ENCODE measurements at places on chromosomes 16 and 17.

DNA sequence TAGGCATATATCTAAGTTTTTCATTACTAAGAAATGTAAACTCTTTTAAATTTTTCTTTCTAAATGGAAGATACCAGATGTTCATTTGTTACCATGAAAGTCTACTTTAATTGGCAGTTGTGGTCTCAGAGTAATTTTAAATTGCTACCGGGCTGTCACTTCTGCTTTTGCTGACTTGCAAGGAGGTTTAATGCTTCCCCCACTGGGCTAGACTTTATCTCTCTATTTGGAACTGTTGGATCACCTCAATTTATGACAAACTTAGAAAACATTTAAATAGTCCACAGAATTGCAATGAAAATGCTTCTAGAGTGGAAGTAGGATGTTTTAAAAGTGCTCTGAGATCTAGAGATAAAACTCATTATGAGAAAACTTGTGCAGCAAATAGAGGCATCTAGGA lies 479.8 kb upstream of the GOT2 start:
- DNase-seq = no peak

- DNase-seq = no peak
Observed at GRCh38 chr16:56983211-56983751, 6.1 kb upstream of the NLRC5 start.

- no peak for DNase-seq
Observed at GRCh38 chr17:63999680-64000531, 1.8 kb downstream of the PRR29 start.

DNA sequence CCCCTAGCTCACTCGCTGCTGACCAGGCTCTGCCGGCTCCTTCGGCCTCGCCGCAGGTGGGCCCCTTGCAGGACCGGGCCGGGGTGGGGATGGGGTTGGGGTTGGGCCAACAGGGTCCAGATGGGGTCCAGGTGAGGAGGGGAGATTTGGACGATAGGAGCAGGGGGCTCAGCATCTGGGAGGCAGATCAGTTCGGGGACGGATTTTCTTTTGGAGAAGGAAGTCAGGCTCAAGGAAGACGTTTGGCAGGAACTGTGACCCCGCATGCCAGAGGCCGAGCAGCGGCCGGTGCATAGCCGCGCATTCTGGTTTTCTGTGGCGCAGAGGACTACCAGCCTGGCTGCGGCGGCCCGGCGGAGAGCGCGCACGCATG lies 845 bp upstream of the ALDOA start:
- DNase-seq = no peak

DNA sequence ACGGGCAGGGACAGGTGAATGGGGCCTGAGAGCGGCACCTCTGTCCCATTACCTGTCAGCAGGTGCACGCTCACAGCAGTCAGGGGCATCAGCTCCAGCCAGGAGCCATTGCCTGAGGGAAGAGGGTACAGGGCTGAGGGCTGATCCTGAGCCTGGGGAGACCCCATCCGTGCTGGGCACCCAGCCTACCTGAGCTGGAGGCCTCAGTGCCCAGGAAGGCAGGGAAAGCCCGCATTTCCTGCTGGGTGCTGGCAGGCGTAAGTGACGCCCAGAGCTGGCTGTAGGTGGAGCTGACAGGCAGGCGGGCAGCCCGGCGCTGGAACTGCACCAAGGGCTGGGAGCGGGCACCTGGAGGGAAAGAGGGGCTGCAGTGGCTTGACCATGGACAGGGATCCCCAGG lies 7.4 kb downstream of the FAM171A2 start:
- DNase-seq = no peak

DNA sequence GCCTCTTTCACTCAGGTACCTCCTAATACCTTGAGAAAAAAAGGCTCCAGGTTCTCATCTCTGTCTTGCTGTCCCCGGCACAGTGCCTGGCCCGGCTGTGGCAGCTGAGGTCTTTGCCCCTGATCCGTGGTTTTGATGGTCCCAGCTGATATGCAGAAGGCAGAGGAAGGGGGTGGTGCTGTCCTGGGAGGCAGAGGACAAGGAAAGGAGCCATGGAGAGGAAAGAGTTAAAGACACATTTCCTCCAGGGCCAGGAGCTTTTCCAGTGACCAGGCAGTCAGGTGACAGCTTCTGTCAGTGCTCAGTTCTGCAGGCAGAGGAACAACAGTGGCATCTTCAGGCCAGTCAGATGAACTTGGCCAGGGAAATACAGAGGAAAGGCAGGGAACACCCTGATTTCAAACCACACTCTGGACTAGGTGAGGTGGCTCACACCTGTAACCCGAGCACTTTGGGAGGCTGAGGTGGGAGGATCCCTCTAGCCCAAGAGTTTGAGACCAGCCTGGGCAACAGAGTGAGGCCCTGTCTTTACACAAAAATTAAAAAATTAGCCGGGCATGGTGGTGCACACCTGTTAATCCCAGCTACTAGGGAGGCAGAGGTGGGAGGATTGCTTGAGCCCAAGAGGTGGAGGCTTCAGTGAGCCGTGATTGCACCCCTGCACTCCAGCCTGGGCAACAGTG lies 3.3 kb upstream of the COG1 start:
- no peak for DNase-seq

DNA sequence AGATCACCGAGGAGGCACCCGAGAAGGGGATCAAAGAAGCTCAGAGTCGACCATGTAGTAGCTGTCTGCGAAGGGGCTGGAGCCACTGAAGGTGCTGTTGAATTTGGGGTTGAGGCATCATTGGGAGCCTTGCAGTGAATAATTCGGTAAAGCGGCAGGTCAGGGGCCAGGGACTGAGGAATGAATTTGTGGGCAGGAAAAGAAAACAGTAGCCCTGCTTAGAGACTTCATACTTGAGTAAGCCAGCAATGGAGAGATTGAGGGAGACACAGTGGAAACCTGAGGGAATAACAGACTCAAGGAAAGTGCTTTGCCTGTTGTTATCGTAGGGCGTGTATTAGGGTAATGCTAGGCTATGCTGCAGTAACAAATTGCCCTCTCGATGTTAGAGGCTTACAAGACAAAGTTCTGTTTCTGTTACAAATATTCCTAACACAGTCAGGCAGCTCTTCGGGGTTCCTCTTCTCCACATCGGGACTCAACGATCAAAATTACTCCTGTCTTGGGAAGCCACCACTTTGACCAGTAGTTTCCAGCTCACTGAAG lies 13.4 kb upstream of the HERPUD1 start:
- DNase-seq = no peak

DNA sequence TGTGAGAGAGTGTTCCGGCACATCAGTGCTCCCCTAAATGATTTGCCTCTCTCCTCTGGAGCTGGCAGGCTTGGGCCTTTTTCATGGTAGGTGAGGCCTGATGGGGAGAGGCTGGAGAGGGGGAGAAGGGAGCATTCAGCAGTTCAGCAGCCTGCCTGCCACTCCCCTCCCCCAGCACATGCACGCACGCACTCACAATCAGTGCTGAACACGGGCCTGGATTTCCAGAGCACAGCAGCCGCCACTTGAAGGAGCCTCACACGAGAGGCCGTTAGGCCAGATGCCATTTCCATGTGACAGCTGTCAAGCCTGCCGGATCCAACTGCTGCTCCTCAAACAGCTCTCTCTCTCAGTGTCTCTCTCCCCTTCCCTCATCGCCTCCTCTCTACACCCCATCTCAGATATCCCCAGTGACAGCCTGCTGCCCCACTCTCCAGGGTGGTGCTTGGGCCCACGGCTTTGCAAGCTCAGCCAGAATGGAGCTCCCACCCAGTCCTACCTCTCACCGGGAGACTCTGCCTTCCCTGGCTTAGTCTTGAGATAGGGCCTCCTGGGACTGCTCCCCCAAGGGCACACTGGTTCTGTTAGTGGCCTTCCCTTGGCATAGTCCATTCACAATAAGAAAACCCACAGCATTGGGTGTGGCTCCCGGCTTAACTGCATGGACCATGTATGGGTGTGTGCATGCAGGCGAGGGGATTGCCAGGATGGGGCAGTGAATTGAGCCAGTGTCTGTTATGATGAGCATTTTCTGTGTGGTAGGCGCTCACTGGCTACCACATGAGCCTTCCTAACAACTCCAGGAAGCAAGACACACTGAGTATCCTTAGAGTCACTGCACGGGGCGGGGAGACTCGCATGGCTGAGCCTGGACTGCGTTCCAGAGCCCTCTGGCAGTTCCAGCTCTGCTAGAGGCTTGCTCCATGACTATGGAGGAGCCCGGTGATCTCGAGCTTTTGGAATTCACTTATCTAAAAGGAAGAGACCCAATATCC lies 226.2 kb downstream of the CCDC182 start:
- DNase-seq = no peak

- no peak for DNase-seq
Observed at GRCh38 chr16:48371393-48371780, 13.8 kb downstream of the SIAH1 start.

- peak; percentile 40 for DNase-seq
Observed at GRCh38 chr16:678858-679813, 1.1 kb upstream of the STUB1 start.

DNA sequence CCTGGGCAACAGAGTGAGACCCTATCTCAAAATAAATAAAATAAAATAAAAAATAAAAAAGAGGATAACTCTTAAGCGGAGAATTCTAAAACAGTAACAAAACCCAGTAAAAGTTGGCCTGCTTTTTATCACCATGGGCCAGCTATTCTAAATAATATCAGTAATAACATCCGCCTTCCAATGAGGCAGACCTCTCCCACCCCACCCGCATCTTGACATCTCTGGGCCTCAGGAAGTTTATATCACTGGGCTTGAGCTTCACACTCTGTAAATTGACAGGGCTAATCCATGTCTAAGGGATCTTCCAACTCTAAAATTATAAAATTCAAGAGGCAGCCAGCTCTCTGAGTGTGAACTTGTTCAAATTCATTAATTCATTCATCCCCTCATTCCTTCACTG lies 82.9 kb upstream of the MTMR4 start:
- DNase-seq = no peak

- DNase-seq = no peak
Observed at GRCh38 chr17:45677770-45678169, 106.3 kb upstream of the CRHR1 start.

GRCh38 chr17:17179371-17179827 lies 26.7 kb downstream of the PLD6 start:
- DNase-seq = no peak

DNA sequence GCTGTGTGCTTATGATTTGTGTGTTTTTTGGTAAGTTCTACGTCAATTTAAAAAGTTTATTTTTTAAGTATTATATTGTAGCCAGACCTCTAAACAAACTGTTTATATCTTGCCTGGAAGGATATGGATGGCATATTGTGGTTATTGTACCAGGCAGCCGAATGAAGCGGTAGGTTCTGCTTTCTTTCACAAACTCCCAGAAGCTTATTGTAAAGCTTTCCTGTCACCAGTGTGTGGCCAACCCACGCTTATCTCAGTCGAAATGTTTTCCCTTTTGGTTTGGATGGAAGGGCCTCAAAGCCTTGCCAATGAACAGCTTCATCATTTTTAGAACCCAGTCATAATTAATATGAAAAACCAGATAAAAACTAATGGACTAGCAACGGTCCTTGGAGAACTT lies 53.1 kb downstream of the CYB5B start:
- no peak for DNase-seq

DNA sequence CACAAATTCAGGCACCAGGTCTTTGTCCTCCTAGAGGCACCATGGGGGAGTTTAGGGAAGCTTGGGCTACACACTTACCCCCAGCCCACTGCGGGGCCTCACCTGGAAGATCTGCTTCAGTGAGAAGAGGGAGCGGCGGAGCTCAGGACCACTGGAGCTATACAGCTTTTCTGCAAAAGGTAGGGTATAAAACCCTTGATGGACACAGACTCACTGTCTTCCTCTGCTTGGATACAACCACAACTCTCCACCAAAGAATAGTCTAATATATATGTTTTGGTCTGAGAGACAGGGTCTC lies 9.1 kb downstream of the FHOD1 start:
- no peak for DNase-seq

DNA sequence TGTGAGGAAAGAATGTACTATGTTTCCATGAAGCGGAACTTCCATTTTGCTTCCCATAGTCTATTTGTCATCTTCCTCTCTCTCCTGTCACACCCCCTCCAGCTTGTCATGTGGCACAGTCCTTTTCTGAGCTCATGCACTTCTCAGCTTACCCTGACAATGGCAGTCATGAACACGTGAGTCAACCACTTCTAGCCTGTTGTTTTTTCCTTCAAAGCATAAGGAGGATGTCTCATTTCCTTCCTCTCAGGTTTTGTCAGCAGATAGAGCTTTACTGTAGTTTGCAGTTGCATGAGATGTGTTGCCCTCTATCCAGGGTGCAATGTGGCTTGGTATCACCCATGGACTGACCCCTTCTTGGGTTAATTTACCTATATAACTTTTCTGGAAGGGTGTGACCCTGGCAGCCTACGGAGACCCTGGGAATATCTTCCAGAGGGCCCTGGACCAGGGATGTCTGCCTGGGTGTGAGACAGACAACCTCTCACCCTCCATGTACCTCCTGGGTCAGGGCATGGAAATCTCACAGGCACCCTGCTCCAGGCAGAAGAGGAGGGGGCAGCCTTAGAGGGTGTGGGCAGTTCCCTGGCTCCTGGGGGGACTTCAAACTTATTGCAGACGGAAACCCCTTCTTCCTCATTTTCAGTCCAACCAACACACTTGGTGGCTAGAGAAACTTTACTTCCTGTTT lies 4.0 kb upstream of the ZNF267 start:
- DNase-seq = no peak

DNA sequence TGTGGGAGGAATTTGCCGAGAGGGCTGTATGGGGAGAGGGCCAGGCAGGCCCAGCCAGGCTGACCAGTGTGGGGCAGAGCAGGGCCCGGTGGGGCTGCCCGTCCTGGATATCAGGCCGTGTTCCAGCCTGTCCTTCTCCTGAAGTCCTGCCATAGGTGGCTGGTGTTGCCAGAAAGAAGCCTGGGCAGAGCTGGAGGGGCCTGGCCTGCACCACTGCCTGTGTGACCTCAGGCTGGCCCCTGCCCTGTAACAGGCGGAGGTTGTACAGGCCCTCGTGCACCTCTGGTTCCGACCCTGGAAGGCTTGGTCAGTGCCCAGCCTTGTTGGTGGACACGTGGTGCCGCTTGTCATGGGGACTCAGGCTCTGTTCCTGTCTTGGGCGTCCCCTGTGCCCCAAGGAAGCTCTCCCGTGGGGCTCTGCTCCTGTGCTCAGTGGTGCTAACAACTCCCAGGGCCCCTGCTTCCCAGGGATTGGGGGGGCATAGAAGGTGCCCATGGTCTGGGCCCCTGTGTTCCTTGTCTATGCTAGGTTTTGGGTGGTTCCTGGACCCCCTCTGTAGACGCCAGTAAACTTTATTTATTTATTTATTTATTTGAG lies 33.3 kb downstream of the ADCY7 start:
- DNase-seq = no peak

DNA sequence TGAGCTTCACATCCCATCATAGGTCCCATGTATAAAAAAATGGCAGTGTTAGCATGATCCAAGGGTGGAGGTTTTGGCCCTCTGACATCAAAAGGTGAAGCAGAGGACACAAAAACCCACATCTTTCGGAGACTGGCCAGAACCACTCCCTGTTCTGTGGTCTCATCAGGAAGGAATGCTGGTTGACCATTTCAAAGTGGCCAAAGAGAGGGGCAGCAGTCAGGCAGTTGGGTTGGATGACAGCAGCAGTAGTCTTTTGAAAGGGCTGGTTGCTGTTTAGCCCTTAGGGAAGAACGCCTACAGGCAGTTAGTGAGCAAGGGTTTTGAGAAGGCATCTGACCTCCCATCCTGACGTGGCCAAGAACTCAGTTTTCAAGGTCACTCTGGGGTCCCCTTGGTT lies 40.5 kb downstream of the LCMT1 start:
- no peak for DNase-seq

- no peak for DNase-seq
Observed at GRCh38 chr16:24635900-24636610, 93.4 kb upstream of the TNRC6A start.

- DNase-seq = peak; percentile 55
Observed at GRCh38 chr17:82236142-82236971, 7.5 kb downstream of the SLC16A3 start.

- no peak for DNase-seq
Observed at GRCh38 chr17:41492771-41493170, 3.1 kb upstream of the KRT36 start.

Measured in stimulated activated CD8-positive, alpha-beta memory T cell treated with anti-CD3 and anti-CD28 coated beads, Interleukin-2, amount 100 ng/mL, for 48 hours (primary cell).